Amniotic stem cell (primary cell): ENCODE measurements at places on chromosomes 11 and 22.
A peak's percentile ranks its signal among the peaks of the same experiment; 100 is the strongest.

- DNase-seq, result no peak
Measured at GRCh38 chr11:117230286-117230961, 1.4 kb downstream of the PCSK7 start.

DNA sequence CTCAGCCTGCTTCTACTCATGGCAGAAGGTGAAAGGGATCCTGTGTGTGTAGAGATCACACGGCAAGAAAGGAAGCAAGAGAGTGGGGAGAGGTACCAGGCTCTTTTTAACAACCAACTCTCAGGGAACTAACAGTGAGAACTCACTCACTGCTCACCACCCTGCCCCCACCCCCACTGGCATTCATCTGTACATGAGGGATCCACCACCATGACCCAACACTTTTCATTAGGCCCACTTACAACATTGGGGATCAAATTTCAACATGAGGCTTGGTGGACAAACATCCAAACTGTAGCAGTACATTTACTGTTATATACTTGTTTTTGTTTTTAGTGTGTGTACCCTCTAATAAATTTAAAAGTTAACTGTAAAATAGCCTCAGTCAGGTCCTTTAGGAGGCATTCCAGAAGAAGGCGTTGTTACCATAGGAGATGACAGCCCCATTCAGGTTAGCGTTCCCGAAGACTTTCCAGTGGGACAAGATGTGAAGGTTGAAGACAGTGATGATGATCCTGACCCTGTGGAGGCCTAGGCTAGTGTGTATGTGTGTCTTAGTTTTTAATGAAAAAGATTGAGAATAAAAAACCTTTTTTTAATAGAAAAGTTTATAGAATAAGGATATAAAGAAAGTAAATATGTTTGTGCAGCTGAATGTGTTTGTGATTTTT, 11.3 kb downstream of the CUL5 start:
- DNase-seq, result no peak

DNA sequence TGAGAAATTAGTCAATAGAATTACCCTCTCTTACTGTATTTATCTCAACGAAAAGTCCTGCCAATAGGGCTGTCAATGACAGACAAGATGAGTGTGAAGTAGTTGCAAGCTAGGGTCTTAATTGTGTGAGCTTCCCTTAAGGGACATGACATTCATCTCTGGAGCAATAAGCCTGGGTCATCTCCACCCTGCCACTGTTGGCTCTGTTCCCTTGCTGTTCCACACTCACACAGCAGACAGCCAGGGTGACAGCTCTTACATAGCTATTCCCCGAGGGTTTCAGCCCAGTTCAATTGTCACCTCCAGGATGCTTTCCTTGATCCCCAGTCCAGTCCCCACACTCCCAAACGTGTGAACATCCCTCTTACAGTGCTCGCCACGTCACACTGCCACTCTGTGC, 215.0 kb downstream of the NXPE2 start:
- DNase-seq, result no peak

DNA sequence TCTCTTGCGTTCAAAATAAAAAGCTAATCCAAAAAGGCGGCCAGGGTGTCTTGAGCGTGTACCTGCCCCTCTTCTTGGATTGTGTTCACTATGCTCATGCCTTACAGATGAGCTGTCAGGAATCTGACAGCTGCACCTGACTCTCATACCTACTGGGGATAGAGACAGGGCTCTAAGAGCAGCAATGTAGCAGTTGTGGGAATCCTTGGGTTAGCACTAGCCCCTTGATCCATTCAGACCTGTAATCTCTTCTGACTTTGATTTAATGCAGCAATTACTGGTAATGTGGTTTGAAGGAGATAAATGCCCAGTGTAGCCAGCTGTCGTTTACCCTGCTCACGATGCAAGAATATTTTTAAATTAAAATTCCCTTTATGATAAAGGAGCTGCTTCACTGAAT, 145.8 kb downstream of the APOL5 start:
- DNase-seq, result no peak

- no peak for DNase-seq
Measured at GRCh38 chr11:36574486-36574885, 6.7 kb downstream of the RAG1 start.

DNA sequence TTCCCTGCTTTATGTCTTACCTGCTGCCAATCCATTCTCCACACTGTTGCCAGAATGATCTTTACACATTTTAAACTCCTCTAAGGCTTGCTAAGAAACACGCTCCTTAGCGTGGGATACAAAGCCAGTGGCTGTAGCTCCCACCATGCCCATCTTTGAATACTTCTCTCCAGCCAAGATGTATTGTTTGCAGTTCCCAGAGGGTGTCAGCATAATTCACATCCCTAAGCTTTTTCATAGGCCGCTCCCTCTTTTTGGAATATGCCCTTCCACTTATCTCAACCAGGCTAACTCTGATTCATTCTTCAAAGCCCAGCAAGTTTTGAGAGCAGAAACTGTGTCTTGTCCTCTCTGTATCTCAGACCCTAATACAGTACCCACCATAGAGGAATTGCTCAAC, 8.1 kb upstream of the UPK2 start:
- no peak for DNase-seq

- DNase-seq, result no peak
Measured at GRCh38 chr11:74278721-74279161, 32.7 kb downstream of the P4HA3 start.

- DNase-seq, result no peak
Measured at GRCh38 chr11:63915961-63916836, 765 bp downstream of the RCOR2 start.

DNA sequence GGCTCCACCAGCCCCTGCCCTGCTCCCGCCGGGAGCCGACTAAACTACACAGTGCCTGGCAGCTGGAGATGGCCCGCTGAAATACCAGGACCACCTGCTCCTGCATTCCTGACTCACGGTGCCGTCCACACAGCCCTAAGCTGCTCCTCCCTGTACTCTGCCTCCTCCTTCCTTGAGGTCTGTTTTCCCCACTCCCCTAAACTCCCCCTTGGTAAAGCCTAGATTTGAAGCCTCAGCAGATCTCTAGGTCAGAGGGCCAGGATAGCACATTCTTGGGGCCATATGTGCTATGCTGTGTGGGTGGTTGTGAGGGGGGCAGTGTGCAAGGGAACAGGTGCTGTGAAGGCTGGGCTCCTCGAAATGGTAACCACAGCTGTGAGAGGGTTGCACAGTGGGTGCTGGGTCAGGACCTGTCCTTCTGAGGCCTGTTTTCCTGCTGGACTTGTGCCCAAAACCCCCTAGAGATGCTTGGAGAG, 9.7 kb downstream of the LRFN4 start:
- no peak for DNase-seq

DNA sequence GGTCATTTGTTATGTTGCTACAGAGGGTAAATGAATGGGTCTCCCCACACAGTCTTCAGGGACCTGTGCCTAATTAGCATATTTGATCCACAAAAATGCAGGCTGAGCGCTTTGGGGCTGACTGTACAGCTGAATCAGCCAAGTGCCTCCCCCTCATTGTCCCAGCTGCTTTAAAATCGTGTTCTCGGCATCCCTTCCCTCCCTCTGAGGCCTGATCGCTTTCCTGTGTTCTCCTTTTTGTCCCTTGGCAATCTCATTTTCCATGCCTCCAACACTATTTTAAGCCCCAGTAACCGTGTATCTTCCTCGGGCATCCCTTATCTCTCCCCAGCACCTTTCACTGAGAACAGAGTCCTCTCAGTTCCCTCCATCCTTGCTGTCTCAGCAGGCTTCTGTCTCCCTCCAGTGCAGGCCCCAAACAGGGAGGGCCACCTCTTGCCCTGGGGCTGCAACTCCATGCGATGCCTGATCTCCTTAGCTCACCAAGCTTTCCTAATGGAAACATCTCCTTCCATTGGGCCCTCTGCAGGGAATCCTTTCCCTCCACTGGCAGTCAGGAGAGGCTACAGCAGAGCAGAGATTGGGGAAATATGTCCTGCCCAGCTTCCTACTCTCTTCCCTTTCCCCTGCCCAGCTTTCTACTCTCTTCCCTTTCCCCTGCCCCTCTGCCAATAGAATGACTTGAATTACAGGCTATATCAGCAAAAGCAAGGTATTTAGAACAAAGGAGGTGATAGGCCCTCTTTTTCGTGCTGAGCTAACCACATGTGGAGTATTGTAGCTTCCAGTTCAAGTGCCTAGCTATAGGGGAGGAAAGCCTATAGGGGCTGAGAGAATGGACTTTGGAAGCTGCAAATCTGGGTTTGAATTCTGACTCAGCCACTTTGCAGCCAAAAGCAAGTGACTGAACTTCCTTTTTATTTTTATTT, 13.8 kb downstream of the UQCR10 start:
- peak; percentile 56 for DNase-seq

- no peak for DNase-seq
Measured at GRCh38 chr22:32862936-32863661, 61.6 kb downstream of the TIMP3 start.

GRCh38 chr22:50299785-50300619, 7.4 kb downstream of the PLXNB2 start:
- DNase-seq, result no peak

- no peak for DNase-seq
Measured at GRCh38 chr11:94694309-94695060, 73.7 kb upstream of the AMOTL1 start.

DNA sequence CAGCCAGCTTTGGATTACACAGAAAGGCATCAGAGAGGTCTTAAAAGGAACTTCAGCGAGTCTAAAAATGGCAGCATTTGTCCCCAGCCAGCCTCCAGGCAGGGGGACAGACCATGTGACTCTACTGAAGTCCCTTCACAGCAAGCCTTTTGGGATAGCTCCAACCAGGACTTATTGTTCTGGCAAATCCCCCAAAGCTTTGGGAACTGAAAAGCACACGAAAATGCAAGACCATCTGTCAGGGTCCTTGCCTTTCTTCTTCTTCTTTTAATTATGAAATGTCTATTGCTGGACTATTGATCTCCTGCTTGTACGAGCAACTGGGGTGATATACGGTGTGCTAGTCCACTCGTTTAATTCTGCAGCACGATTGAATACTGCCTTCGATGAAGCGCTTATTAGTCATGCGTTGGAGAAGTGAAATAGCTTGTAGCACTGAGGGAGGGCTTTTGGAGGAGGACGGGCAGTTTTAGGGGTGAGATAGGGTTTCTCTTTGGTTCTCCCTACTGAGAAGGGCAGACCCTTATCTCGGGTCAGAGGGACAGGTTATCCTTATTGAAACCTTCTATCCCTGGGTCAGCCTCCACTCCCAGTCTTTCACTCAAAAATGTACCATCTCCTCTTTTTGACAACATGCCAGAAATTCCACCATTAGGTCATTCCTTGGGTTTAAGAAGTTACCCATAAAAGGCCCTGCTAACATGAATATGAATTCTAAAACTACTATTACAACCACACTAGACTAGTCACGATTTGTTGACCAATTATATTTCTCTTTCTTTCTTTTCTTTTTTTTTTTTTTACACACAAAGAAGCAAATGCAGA, 416.4 kb downstream of the MIAT start:
- no peak for DNase-seq

- no peak for DNase-seq
Measured at GRCh38 chr22:32534252-32535235, 59.9 kb downstream of the FBXO7 start.

DNA sequence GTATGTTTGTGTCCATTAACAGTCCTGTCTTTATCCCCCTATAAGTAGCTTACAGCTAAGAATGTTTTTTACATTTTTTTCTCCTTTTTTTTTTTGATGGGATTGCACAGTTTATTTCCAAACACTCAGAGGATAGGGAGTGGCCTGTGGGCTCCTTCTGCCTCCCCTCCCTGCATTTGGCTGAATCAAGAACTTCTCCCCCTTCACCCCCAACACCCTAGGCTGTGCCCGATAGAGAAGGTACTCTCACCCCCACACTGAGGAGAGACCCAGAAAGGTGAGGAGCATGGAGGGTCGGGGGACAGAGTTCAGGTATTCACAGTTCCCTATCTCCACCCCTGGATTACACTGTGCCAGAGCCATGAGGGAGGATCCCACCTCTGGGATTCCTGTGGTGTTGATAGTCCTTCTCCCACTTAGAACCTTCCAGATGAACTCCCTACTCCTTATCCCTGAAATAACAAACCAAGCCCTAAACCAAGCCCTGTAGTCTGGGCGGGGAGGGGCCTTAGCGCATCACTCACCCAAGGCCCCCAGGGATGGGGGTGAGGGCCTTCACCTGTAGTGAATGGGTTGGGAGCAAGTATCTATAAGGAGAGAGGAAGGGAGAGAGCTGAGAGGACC, 97.1 kb downstream of the ADAMTS15 start:
- no peak for DNase-seq

GRCh38 chr11:8717876-8718753, 35.5 kb downstream of the RPL27A start:
- DNase-seq, result peak; percentile 16

DNA sequence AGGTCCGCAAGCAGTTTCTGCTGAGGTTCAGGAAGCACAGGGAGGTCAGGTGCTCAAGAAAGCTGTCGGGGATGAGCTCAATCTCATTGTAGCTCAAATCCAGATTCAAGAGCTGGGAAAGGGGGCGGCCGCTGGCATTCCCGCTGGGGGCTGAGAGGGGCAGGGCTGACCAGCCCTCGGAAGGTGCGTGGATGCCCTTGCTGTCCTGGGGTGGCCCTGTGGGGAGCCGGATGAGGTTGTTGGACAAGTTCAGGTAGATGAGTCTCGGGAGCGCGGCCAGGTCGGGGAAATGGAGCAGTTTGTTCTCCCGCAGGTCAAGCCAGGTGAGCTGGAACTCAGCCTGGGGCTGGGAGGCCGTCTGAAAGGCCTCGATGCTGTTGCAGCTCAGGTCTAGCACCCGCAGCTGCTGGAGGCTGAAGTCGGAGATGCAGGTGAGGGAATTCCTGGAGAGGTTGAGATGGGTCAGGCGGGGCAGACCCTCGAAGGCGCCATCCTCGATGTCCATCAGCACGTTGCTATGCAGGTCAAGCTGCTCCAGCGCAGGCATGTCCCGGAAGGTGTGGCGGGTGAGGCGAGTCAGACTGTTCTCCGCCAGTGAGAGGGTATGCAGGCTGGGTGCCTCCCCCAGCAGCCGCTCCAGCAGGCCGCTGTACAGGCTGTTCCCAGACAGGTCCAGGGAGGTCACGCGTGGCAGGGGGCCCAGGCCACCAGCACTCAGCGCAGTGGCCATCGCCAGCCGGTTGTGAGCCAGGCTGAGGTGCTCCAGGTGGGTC, 9.8 kb downstream of the LRRC32 start:
- DNase-seq, result no peak

- no peak for DNase-seq
Measured at GRCh38 chr11:44727114-44727372, 281 bp downstream of the TSPAN18 start.

DNA sequence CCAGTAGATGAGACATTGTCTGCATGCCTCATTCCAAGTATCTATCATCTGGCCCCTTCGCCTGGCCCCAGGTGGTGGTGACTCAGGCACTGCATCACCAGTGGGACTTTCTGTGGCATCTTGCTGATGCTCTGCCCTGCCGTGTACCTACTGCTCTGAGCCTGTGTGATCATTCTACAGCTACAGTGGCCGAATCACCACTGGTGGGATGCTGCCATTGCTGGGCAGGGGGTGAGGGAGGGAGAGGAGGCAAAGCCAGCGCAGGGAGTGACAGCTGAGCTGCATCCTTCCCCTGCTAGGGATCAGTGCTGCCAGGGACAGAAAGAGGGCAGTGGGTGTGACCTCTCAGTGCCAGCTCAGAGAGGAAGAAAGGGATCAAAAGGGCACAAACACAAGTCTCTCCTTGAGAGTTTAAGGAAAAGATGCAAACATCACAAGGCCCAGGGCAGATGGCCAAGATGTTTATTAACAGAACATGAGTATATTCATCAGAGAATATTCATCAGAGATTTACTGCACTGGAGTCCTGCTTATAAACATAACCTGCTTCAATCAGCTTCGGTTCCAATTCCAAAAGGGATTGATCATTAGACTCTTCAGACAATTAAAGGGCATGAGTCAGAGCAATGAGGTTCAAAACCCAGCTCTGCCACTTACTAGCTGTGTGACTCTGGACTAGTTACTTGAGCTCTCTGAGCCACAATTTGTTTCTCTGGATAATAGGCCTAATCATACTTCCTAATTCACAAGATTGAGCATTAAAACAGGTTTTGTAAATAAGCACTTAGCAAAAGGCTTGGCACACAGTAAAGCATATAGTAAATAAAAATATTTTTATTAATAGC, 109.8 kb downstream of the NAT10 start:
- DNase-seq, result no peak
